GM12892 (cell line): ENCODE measurements at places on chromosomes 12 and 14.

DNA sequence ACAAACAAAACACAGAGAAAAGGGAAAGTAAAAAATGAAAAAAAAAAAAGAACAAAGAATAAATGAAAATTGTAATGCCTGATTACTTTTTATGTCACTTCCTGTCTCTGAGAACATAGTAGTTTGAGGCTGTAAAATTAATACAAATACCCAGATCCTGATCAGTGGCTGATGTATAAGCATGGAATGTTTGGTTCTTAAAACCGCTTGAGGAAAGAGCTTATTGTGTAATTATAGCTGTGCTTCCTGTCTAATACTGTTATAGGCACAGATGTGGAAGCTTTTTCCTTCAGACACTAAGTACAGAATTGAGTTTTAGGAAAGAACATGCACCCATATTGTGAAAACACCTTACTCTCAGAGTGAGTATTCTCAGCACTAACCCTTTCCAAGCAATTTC lies 86.9 kb downstream of the AVPR1A start:
- DNase-seq, result no peak

- DNase-seq, result no peak
Measured at GRCh38 chr12:111503116-111503515, 96.0 kb downstream of the ATXN2 start.

- no peak for DNase-seq
Measured at GRCh38 chr14:91219517-91220389, 24.8 kb downstream of the GPR68 start.

DNA sequence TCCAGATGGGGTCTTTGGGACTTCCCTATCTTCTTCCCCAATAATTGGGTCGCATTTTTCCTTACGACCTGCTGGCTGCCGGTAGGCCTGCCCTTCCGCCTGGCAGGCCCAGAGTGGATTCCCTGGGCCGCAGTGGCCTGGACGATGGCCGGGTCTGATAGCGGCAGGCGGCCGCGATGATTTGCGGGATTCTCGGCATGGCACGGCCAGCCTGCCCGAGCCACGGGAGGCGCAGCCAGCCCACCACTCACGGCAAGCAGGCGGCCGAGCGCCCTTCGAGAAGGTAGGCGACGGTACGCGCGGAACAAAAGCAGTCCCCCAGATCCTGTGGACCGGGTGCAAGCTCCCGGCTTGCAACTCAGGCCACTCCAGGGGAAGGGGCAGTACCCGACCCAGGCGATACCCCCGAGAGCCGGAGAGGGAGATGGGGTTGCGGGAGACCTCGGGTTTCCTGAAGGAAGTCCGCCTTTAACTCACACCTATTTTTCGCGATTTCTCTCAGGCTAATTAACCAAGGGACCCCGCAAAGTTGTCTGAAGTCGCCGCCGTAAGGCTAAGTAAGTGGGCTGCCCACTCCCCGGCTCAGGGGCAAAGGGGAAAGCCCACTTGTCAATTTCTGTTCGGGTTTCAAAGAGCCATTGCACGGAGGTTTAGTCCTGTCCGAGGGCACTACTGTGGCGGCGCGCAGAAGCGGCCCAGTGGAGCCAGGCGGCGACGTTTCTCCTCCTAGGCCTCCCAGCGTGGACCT lies 1.4 kb upstream of the GSC start:
- DNase-seq, result no peak

DNA sequence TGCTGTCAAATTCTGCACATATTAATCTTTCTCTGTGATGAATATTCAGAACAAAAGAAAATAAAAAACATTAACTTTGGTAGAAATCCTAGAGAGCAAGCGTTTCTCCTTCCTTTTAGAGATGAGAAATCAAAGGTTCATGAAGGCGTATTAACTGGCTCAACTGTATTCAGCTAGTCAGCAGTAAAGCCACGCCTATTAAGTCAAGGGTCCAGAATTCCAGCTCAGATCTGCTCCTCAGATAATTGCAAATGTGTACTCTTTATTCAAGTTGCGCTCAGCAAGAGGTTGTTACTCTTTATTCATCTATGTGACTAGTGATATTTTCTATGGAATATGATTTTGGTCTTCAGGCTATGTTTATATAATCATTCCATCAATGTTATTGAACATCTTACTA lies 13.1 kb upstream of the POC1B start:
- no peak for DNase-seq

DNA sequence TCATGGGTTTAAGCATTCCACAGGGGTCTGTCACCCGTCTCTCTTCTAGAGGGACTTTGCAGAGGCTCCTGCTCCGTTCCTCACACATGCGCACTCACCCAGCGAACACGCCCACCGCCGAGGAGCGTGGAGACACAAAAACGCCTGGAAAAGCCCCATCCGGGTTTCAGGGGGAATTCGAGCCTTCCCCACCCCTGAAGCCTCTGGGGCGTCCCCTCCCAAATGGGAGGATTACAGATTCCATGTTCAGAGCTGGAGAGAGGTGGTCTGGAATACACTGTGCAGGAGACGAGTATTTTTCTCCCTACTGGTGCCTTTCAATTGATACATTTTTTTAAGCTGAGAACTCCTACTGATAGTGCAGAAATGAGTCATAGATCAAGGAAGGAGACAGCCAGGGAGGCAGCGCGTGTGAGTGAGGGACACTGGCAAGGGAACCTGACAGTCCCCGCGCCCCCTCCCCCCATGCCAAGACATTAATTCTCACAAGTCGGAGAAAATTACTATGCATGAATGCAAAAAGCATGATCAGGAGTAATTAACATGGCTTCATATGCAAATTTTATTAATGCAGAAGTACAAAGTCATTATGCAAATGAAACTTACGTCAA lies 36.9 kb downstream of the BCL11B start:
- DNase-seq, result no peak

GRCh38 chr14:53044486-53044885 lies 93.6 kb upstream of the FERMT2 start:
- DNase-seq, result no peak

DNA sequence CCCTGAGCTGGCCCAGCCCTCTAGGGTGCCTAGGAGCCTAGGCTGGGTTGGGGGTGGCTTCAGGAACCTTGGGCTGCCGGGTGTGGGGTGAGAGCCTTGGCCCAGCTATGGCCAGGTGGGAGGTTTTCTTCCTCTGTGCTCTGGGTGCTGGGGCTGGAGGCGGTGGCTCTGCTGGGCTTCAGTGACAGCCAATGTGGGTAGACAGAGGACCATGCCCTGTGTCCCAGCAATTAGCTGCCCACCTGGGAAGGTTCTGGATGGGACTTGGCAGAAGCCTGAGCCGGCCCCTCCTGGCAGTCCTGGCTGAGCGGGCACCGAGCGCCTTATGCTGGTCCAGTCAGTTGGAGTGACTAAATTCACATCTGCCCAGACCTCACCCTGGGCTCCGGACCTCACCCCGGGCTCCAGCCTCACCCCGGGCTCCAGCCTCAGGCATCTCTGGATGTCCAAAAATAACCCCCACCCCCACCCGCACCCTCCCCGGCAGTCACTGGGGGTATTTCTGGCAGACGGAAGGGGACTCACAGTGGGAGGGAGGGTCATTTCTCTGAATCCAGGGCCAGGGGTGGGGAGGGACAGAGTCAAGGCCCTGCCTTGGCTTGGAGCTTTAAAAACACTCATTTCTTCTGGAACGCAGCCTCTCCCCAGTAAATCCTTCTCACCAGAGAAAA lies 46.9 kb downstream of the CYP46A1 start:
- no peak for DNase-seq

DNA sequence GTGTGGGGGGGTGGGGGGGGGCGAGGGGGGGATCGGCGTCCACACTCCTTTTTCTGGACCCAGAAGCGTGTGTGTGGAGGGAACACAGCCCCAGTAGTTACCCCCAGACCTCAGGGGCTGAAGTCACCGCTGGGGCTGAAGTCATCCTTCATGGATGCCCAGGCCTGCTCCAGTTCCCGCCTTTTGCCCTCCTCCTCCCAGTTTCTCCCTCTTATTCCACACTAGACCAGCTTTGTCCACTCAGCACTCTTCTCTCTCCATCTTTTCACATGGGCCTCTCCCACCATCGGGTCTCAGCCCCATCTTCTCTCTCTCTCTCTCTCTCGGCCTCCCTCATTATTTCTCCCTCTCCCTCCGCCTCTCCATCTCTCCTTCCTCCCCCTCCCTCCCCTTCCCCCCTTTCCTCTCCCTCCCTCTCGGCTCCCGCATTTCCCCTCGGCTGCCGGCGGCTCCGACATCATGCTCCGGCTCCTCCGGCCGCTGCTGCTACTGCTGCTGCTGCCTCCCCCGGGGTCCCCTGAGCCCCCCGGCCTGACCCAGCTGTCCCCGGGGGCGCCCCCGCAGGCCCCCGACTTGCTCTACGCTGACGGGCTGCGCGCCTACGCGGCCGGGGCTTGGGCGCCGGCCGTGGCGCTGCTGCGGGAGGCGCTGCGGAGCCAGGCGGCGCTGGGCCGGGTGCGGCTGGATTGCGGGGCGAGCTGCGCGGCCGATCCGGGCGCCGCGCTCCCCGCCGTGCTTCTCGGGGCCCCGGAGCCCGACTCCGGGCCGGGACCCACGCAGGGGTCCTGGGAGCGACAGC lies at the start of gene P3H3:
Gene P3H3, plus strand, starts transcription at position 426 of the 799 bp plus-strand sequence. Its CDS starts 34 bp downstream, at position 460.
- DNase-seq, result no peak

GRCh38 chr14:31118892-31119291 lies 88.7 kb downstream of the HECTD1 start:
- no peak for DNase-seq

- DNase-seq, result no peak
Measured at GRCh38 chr12:90106568-90106967, 397.9 kb upstream of the ATP2B1 start.

GRCh38 chr12:96106137-96106536 lies 70.8 kb upstream of the LTA4H start:
- DNase-seq, result no peak

DNA sequence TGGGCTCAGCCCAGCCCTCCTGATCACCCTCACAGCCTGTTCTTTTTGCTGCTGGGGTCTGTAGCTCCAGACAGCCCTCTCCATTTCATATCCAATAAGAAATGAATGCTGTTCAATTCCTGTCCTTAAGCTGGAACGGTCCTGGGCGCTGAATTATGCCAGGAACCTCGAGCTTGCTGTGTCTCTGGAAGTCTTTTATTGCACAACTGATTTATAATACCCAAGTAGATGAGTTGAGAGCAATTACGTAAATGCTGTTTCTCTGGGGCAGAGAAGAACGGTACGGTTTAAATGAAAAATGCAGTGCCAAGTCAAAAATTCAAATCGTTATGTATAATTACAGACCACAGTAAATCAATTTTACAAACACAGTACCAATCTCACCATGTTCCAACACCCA lies 161.0 kb downstream of the SAMD4A start:
- no peak for DNase-seq

- DNase-seq, result no peak
Measured at GRCh38 chr12:46676797-46677520, 148.8 kb downstream of the SLC38A4 start.

GRCh38 chr12:117034701-117035151 lies 64.5 kb downstream of the TESC start:
- DNase-seq, result no peak

- no peak for DNase-seq
Measured at GRCh38 chr12:40788276-40788675, 96.0 kb downstream of the CNTN1 start.

- no peak for DNase-seq
Measured at GRCh38 chr12:122839907-122840554, 4.8 kb downstream of the HIP1R start.

- no peak for DNase-seq
Measured at GRCh38 chr14:48575772-48576171, 900.4 kb upstream of the MDGA2 start.

GRCh38 chr12:76240281-76240680 lies 107.9 kb downstream of the BBS10 start:
- DNase-seq, result no peak

DNA sequence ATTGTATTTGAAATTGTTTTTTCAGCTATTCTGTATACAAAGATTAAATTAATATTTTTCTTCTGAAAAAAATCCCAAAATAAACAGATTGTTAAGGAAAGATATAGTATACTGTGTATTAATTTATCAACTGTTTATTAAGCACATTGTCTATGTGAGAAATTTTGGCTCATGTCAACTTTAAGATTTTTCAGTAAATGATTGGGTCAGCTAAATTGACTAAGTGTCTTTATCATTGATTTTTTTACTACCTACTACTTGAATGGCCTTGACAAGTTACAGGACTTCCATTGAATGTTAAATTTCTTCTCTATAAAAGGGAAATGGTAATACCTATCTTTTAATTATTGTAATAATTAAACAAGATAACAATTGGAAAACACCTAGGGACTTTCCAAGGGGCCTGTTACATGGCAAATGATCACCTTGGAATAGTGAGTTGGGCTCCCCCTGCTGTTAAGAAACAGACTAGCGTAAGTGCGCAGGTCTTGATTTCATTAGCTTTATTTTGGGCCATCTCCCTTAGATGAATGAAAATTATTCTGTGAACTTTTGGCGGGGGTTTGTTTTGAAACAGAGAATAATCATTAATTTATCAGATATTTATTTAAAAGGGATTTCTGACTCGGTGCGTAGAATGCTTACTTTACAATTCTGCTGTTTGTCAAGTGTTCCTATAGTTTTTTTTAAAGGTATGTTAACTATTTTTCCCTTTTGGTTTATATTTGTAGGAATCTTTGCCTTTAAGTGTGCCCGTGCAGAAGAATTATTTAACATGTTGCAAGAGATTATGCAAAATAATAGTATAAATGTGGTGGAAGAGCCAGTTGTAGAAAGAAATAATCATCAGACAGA lies 14.5 kb upstream of the CCT2 start:
- no peak for DNase-seq

DNA sequence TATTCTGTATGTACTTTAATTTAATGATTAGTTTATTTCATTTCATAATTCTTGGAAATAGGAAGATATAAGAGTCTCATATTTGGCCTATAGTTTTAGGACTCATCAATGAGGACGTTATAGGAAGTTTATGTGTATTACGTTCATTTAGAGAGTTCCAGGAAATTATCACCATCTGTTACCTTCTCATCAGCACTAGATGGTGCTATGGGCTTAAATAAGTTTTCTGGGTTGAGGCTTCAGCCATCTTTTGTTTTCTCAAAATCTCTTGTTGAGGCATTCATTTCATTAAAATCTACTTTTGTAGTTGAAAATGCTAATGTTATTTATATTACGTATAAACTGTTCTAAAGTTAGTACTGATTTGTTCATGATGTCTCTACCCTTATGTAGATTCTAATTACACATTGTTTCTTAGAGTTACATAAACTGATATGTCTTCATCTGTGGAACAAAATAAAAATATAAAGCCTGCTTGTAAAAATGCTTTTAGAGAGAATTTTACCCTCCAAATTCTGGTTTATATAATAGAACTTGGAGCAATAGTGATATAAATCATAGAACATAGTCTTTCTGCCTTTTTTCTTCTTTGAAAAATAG lies 89.2 kb downstream of the CFAP54 start:
- DNase-seq, result no peak

DNA sequence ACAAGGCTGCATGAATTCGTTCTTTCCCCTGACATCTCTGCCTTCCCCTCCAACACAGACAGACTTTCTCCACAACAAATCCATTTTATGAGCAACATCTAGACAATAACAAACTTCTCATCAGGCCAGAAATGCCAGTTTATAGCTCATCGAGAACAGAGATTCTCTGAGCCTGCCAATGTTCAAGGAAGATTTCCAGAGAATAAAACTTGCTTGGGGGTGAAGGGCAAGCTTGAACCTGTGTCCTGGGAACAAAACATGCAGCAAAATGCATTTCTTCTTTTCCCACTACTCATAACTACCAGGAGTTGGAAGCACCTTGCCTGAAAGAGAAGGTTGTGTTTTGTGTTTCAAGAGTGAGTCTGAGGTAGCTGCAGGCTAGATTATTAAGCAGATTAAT lies 6.8 kb downstream of the MAP1LC3B2 start:
- DNase-seq, result no peak
